Activated T-cell treated with anti-CD3 and anti-CD28 coated beads, Interleukin-2, amount 50 U/mL, for 24 hours (primary cell): ENCODE measurements at places on chromosomes 12 and 14.

DNA sequence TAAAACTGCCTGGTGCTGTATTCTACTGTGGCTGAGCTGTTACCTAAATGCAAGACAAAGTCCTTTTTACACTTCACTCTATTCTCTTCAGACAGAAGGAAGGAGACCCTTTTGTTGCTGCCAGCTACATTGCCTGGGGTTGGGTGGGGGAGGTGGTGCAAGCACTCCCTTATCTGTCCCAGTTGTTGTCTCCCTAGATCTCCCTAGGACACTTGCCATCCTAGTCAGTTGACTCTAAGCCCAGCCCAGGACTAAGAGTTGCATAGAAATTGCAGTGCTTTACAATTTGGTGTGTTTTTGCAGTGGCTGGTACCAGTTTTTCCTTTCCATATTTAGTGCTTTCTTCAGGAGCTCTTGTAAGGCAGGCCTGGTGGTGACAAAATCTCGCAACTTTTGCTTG is 35.1 kb downstream of the SCYL2 start:
- peaks cover 92% of the 10 kb centered on the region for H3K36me3 ChIP-seq
- no peak overlapping the region for H3K27ac ChIP-seq
- H3K4me1 ChIP-seq: no peaks in the 10 kb centered on the region
- H3K27me3 ChIP-seq: no peaks in the 10 kb centered on the region
- no peak overlapping the region for H3K4me3 ChIP-seq
- no peak for DNase-seq

GRCh38 chr14:92880351-92880750 is 42.6 kb upstream of the CHGA start:
- H3K27me3 ChIP-seq: peaks cover 52% of the 10 kb centered on the region
- H3K27ac ChIP-seq: no peak overlapping the region
- DNase-seq: no peak
- no peaks in the 10 kb centered on the region for H3K36me3 ChIP-seq
- no peak overlapping the region for H3K4me3 ChIP-seq
- H3K4me1 ChIP-seq: peaks cover 2% of the 10 kb centered on the region

GRCh38 chr14:69288011-69288771 is 28.2 kb downstream of the GALNT16 start:
- no peaks in the 10 kb centered on the region for H3K27me3 ChIP-seq
- no peaks in the 10 kb centered on the region for H3K4me1 ChIP-seq
- no peak overlapping the region for H3K27ac ChIP-seq
- no peak overlapping the region for H3K4me3 ChIP-seq

- peak overlapping the region; percentile 84 for H3K4me3 ChIP-seq
- H3K27me3 ChIP-seq: no peaks in the 10 kb centered on the region
- H3K4me1 ChIP-seq: peaks cover 21% of the 10 kb centered on the region
- peaks cover 21% of the 10 kb centered on the region for H3K36me3 ChIP-seq
- H3K27ac ChIP-seq: peak overlapping the region; percentile 89
Measured at GRCh38 chr12:113359133-113359938, 949 bp downstream of the PLBD2 start.

- DNase-seq: no peak
- H3K27ac ChIP-seq: no peak overlapping the region
- H3K4me3 ChIP-seq: no peak overlapping the region
- no peaks in the 10 kb centered on the region for H3K4me1 ChIP-seq
- H3K27me3 ChIP-seq: no peaks in the 10 kb centered on the region
Measured at GRCh38 chr12:16329594-16329993, 17.9 kb upstream of the MGST1 start.

DNA sequence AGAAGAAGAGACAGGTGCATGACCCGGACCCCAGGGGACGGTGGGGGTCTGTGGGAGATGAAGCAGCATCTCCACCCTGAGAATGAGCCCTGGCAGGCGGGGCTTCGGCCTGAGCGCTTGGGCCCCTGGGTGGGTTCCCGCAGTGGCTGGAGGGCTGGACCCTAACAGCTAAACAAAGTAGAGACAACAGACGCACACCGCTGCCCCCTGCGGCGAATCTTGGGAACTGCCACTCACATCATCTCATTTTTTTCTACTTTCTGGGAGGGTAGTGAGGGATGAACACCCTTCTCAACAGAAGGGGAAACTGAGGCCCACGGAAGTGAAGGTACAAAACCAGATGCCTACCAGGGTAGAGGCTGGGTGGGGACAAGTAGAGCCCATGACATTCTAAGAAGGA is 104.7 kb downstream of the RFLNA start:
- no peaks in the 10 kb centered on the region for H3K4me1 ChIP-seq
- no peak overlapping the region for H3K27ac ChIP-seq
- H3K27me3 ChIP-seq: no peaks in the 10 kb centered on the region
- H3K4me3 ChIP-seq: no peak overlapping the region
- H3K36me3 ChIP-seq: peaks cover 76% of the 10 kb centered on the region

DNA sequence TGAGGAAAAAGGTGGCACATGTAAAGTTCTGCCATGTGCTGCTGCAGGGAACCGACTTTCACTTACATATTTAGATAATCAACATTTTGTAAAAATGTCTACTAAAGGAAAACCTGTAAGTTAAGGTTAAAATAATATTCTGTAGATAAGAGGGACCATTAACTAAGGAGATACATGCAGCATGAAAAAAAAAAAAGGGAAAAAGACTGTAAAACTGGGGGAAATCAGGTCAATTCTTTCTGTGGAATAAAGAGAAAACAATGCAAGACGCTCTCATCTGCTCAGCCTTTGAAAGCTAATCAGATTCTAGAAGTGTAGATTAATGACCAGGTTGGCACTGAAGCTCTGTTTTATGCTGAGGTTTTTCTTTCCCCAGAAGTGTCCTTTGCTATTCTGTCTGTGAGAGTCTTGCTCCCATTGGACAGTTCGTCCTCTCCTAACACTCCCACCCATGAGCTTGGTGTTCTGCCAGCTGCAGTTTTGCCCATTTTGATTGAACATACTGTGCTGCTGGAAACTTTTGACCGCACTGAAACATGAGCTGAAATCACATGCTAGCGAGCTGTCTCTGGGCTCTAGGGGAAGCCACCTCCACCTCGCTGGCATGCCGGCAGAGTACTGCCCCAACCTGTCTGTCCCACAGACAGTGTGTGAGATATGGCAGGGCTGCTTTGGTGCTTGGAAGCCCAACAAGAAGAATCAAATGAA is 39.7 kb downstream of the PPTC7 start:
- H3K27ac ChIP-seq: peak overlapping the region; percentile 72
- no peaks in the 10 kb centered on the region for H3K27me3 ChIP-seq
- DNase-seq: no peak
- H3K4me1 ChIP-seq: peaks cover 61% of the 10 kb centered on the region
- H3K36me3 ChIP-seq: peaks cover 89% of the 10 kb centered on the region

DNA sequence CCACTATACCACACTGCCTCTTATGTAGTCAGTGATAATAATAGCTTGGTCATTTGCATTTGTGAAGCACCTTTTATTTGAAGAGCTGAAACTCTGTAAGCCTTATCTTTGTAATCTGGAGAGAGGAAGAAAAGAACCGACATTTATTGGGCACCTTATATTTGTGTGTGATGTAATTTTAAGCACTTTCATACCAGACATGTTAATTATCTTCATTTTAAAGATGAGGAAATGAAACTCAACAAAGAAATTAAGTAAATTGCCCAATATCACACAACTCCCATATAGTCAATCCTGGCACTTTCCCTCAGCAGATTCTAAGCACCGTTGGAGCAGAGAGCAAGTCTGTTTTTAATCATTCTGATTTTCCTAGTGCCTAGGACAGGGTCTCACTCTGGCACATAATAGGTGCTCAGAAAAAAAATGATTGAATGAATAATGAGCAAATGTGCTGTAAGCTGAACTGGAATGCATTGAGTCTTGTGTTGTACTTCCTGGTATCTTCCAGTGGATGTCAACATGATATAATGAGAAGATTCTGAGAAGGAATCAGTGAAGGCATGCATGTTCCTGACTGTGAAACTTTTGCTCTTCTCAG is 418.9 kb downstream of the ZFP36L1 start:
- no peak overlapping the region for H3K4me3 ChIP-seq
- H3K36me3 ChIP-seq: no peaks in the 10 kb centered on the region
- H3K27me3 ChIP-seq: no peaks in the 10 kb centered on the region
- no peak for DNase-seq
- peaks cover 64% of the 10 kb centered on the region for H3K4me1 ChIP-seq

DNA sequence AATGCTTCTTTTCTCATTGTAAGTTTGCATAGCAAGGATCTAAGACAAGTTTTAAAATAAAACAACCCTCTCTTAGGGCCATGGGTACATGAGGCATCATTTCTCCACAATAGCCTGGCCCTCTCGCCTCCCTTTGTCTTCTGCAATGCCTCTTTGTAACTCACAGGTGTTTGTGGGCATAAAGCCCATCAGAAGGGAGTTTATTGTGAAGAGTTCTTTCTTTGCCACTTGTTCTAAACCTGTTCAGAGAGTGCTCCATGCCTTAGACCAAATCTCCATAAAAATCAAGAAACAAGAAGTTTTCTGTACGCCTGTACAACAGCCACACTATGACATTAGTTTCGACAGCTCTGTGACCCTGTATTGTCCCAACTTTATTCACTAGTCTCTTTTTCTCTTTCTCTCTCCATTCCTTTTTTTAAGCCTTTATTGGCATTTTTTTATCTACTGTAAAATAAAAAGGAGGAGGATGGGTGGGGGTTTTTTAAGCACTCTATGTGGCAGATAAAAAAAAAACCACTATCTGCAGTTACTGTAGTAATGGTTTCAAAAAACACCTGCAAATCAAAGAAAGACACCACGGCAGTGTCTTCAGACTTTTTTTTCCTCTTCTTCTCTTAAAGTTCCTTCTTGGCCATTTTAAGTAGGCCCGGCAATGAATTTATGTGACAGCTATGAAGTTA is 1.6 kb downstream of the C12orf42 start:
- H3K27ac ChIP-seq: no peak overlapping the region
- peak overlapping the region; percentile 54 for H3K4me3 ChIP-seq
- peaks cover 43% of the 10 kb centered on the region for H3K27me3 ChIP-seq
- no peak for DNase-seq
- H3K4me1 ChIP-seq: peaks cover 30% of the 10 kb centered on the region
- H3K36me3 ChIP-seq: no peaks in the 10 kb centered on the region

DNA sequence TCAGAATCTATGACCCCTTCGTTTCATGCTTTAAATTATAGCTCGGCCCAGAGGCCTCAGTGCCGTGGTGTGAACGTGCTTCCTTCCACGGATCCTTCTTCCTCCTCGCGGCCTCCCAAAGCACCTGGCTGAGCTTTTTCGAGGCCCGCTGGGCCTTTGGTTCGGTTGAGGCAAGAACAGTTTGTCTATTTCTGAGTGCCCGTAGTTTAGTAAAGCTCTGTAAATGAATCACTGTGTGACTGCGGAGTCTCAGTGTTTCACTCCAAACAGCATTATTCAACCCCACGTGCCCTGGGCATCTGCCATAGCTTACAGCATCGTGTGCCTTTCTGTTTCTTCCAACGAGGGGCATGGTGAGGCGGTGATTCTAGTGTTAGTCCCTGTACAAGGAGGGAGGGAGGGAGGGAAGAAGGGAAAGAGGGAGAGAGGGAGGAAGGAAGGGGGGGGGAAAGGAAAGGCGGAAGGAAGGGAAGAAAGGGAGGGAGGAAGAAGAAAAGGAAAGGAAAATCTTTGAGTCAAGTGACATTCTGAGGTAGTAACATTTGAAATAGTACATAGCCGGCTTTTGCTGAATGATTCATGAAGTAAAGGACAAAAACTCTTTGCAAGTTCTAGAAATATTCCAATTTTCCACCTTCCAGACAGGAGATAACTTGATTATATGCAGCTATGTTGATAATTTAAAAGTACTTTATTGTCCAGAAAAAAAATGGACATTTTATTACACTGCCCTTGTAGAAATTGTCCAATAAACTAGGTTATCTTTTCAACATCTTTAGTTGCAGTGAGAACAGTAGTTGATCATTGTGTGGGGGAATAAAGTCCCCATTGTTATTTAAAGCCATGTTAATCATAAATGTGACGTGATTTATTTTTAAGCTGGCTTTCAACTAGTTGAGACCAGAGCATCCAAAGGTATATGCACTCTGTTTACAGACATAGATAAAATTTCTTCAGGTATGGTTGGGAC is 1.2 kb upstream of the TRIM9 start:
- H3K36me3 ChIP-seq: no peaks in the 10 kb centered on the region
- H3K4me1 ChIP-seq: peaks cover 26% of the 10 kb centered on the region
- H3K27ac ChIP-seq: peak overlapping the region; percentile 79
- no peak for DNase-seq

DNA sequence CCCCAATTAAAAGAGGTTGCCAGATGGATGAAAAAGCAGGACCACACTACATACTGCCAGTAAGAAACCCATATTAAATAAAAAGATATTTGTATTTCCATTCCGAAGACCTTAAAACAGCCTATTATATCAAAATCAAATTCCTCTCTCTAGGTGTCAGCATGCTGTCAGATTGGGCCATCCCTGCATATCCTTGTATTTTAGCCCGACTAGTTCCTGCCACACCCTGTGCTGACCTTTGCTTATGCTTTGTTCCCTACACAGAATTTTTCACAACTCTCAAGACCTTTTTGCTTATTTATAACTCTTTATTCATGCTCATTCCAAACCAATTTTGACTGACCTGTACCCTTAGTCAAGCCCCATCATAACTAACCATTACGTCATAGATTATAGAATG is 12.8 kb downstream of the GSKIP start:
- no peak overlapping the region for H3K27ac ChIP-seq
- DNase-seq: no peak
- no peak overlapping the region for H3K4me3 ChIP-seq
- no peaks in the 10 kb centered on the region for H3K27me3 ChIP-seq

- peaks cover 5% of the 10 kb centered on the region for H3K36me3 ChIP-seq
- H3K4me3 ChIP-seq: no peak overlapping the region
- H3K4me1 ChIP-seq: peaks cover 22% of the 10 kb centered on the region
- H3K27ac ChIP-seq: no peak overlapping the region
Measured at GRCh38 chr12:1583421-1584078, 10.8 kb downstream of the FBXL14 start.

DNA sequence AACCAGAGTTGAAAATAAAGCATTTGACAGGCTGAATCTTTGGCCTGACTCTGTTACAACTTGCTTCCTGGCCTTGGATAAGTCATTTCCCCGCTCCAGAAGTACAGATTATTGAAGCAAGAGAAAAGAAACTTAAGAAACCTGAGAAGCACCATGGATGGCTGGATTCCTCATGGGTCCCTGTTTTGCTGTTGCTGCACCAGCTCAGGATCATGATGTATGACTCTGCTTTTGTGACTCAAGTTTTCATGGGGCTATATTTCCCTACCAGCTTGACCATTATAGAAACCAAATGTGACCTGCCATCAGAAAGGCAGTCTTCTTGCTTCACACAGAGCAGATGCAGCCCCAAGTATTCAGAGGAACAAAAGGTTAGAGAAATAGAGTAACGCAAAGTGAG is 921.8 kb downstream of the BCL11B start:
- no peak for DNase-seq
- H3K27ac ChIP-seq: no peak overlapping the region
- H3K27me3 ChIP-seq: no peaks in the 10 kb centered on the region
- no peaks in the 10 kb centered on the region for H3K36me3 ChIP-seq
- H3K4me1 ChIP-seq: peaks cover 34% of the 10 kb centered on the region

DNA sequence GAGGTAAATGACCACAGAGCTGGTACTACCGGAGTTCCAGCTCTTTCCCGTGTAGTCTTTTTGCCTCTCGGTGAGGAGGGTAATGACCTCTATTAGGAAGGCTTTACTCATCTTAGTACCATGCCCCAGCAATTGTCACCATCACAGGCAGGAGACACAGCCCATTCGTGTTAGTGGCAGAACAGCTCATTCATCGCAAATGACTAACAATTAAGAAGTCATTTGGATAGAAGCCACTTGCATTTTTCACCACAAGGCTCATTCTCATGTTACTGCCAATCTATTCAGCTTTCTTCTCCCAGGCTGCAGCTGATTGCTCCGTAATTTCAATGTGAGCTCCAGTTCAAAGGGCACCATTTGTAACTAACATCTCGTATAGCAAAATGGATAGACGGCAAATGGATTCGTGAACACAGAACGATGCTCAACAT is 718.8 kb upstream of the TMEM132C start:
- no peaks in the 10 kb centered on the region for H3K27me3 ChIP-seq
- H3K36me3 ChIP-seq: no peaks in the 10 kb centered on the region
- no peak overlapping the region for H3K4me3 ChIP-seq
- no peak overlapping the region for H3K27ac ChIP-seq
- no peak for DNase-seq
- H3K4me1 ChIP-seq: no peaks in the 10 kb centered on the region
